ENCODE measurements at places on chromosomes 1 and 21. TPM values are rescaled to one million over a fixed set of nuclear protein-coding genes. Genes with fewer than 3 reads are reported as not detected.

FMOD gene
- not detected for total RNA-seq

TAS1R1 gene
- total RNA-seq: not detected

ITGB2 gene
- 877 TPM for total RNA-seq

ADAMTS5 gene
- total RNA-seq: 0.12 TPM

LRRIQ3 gene
- 0.46 TPM for total RNA-seq

HSPB7 gene
- total RNA-seq: not detected

KCNT2 gene
- not detected for total RNA-seq
